ENCODE measurements at places on chromosomes 13 and 19.

DNA sequence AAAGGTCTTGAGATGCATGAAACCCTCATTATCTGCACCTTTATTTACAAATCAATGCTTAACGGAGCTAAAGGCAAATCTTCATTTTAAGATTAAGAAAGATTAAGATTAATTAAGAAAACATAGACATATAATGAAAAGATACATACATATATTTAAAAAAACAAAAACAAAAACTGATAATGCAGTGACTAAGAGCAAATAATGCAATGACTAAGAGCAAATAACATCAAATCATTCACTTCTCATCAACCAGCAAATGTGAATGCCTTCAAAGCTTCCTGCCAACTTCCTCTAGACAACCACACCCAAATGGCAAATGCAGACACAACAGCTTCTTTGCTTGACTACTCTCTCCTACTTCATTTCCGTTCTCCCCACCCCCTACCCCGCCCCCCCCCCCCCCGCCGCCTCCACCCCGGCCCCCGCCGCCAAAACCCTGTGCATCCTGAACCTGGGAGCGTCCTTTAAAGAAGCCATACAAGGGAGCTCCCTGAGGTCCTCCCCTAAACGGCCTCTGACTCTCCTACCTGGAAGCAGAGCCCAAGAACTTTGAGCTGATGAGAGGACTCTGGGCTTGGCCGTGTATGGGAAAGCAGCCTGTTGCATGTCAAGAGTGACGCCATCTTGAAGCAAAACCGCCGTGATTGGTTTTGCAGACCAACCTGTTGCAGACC lies 24.5 kb downstream of the TEX101 start:
- DNase-seq = no peak

GRCh38 chr13:92513672-92514071 lies 712.9 kb upstream of the GPC6 start:
- no peak for DNase-seq

GRCh38 chr13:57569986-57570385 lies 61.6 kb upstream of the PCDH17 start:
- no peak for DNase-seq

DNA sequence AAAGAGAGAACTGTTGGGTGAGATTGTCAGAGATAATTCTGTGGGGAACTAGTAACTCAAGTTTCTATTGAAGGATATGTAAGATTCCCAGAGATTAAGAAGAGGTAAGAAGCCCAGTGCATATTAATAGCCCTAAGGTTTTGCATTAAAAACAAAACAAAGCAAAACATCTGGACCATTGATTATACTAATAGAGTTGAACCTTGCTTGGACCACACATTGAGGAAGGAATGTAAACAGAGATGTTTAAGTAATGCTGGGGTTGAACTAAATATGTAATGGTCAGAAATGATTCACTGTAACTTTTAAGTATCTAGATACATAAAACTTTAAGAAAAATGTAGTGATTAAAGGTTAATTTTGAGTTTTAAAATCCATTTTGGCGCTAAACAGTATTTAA lies 1770.0 kb downstream of the PCDH9 start:
- DNase-seq = no peak

DNA sequence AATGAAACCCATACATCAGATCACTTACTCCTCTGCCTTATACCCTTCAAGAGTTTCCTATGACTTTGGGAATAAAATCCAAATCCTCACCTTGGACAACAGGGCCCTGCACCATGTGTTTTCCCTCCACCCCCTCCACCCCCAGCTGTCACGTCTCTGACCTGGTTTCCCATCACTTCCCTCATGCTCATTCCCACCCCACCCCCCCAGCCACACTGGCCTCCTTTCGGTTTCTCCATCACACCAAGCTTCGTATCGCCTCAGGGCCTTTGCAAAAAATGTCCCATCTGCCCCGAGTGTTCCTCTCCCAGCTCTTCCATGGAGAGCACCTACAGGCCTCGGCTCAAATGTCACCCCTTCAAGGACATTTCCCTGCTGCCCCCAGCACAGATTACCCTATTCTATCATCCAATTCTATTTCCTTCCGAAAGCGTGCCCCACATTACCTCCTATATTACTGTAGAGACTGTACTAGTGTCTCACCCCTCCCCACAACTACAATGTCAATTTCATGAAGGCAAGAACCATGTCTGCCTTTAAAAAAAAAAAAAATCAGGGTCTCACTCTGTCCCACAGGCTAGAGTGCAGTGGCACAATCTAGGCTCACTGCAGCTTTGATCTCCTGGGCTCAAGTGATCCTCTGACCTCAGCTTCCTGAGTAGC lies 16.8 kb upstream of the FFAR2 start:
- DNase-seq = no peak

GRCh38 chr19:19493841-19494546 lies 21.4 kb downstream of the TSSK6 start:
- no peak for DNase-seq

- no peak for DNase-seq
Measured at GRCh38 chr13:100330662-100331061, 241.8 kb downstream of the PCCA start.

- no peak for DNase-seq
Measured at GRCh38 chr13:20713014-20713376, 9.5 kb downstream of the IL17D start.
